ENCODE measurements at places on chromosomes 1 and 21.

DNA sequence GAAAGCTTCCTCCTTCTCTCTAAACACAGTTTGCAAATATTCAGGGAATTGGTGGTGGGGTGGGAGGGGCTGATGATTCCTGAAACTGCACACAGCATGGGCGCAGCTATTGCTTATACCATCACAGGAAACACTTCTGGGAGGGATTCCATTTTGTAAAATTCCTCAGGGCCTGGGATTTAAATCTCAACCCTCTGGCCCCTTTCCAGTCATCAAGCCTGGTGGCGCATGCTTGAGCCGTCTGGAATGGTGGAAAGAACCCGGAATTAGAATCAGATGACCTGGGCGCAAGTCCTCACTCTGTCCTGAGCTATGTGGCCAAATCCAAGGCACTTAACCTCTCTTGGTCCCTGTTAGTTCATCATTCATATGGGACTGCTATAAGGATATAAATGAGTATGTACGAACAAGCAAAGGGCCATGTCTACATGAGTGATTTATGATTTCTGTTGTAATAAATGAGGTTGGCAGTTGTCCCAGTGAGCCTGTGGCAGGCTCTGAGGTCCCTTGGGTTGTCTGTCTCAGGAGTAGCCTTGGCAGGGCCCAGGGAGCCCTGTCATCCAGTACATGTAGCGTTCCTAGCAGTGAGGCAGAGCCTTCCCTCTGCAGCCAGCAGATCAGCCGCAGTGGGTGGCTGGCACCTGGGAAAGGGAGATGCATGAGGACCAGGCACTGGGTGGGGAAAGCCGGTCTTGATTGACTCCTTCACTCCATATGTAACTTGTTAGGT is 72.0 kb downstream of the MAN1C1 start:
- no peak for DNase-seq

- DNase-seq, result no peak
These were observed 120.2 kb downstream of the ROR1 start for GRCh38 chr1:63893976-63894375.

GRCh38 chr1:215900684-215901083 is 333.6 kb downstream of the KCTD3 start:
- DNase-seq, result no peak

- DNase-seq, result no peak
These were observed 1.6 kb upstream of the SLC19A1 start for GRCh38 chr21:45543710-45544448.

GRCh38 chr1:59520194-59520593 is 223.3 kb downstream of the FGGY start:
- no peak for DNase-seq

DNA sequence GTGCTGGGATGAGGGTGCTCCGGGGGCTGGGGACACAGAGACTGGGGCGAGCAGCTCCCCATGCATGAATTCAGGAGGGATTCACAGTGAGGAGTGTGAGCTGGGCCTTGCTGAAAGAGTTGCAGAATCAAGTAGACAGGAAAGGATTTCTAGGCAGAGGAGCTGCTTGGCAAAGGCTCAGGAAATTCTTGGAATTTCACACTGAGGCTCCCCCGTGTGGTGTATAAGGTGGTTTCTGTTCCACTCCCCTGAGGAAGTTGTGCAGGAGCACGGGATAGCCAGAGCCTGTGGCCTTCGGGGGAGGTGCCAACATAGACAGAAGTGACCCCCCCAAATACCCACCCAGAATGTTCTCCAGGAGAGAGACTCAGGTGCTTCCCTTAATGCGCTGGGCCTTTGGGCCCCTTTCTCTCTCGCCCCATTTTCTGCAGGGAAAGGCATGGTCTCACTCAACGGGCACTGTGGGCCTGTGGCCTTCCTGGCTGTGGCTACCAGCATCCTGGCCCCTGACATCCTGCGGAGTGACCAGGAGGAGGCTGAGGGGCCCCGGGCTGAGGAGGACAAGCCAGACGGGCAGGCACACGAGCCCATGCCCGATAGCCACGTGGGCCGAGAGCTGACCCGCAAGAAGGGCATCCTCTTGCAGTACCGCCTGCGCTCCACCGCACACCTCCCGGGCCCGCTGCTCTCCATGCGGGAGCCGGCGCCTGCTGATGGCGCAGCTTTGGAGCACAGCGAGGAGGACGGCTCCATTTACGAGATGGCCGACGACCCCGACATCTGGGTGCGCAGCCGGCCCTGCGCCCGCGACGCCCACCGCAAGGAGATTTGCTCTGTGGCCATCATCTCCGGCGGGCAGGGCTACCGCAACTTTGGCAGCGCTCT is 58.5 kb upstream of the ACTL8 start:
- peak; percentile 15 for DNase-seq

DNA sequence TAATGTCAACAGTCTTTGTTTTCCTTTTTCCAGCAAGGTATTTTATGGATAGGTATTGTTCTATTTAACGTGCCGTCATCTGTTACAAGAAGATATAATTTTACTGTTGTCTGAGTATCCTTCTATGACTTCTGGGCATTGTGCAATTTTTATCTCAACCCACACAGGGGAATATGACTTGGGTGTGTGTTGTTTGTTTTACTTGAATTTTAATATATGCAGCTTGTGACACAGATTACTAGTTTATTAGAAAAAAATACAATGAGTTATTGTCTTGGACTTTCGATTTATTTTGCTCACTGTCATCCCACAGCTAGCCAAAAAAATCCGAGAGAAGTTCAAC is 111.9 kb downstream of the CACHD1 start:
- no peak for DNase-seq
